ENCODE measurements at places on chromosomes 1 and 21. TPM values are rescaled to one million over a fixed set of nuclear protein-coding genes. Genes with fewer than 3 reads are reported as not detected.
A peak's percentile ranks its signal among the peaks of the same experiment; 100 is the strongest.

GRCh38 chr1:209831615-209832014 lies 3.8 kb downstream of the UTP25 start:
- H3K4me1 ChIP-seq, result peaks cover 40% of the 10 kb centered on the region
- H3K27me3 ChIP-seq, result no peaks in the 10 kb centered on the region
- DNase-seq, result peak; percentile 62
- no peak overlapping the region for H3K27ac ChIP-seq

DNA sequence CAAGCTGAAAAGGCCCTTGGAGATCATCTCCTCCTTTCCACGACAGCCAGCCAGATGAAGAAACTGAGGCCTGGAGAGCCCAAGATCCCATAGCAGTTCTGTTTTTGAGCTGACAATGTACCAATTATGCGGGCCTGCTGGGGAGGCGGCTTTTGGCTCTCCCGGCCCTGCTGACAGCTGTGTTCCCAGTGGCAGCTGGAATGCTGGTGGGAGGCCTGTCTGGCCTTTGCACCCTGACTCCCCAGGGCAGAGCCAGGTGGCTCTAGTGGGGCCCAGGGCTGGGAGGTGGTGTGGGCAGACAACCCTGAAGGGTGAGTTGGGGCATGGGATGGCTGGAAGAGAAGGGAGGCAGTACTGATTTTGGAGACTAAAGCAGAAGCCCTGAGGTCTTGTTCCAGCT lies 30.7 kb upstream of the WASF2 start:
- H3K27ac ChIP-seq, result no peak overlapping the region
- DNase-seq, result no peak
- no peak overlapping the region for H3K4me3 ChIP-seq
- no peaks in the 10 kb centered on the region for H3K36me3 ChIP-seq

Gene MAP3K21
- 13.7 TPM for total RNA-seq

Gene KCTD3
- 48.4 TPM for total RNA-seq

Gene KCNH1
- not detected for total RNA-seq

Gene GSTM1
- total RNA-seq, result not detected

Gene RAD54L
- total RNA-seq, result 26.0 TPM

Data from PC-3 (cell line).